Fibroblast of lung (primary cell): ENCODE measurements at places on chromosomes 2 and 18. TPM values are rescaled to one million over a fixed set of nuclear protein-coding genes. Genes with fewer than 3 reads are reported as not detected.
A peak's percentile ranks its signal among the peaks of the same experiment; 100 is the strongest.

DNA sequence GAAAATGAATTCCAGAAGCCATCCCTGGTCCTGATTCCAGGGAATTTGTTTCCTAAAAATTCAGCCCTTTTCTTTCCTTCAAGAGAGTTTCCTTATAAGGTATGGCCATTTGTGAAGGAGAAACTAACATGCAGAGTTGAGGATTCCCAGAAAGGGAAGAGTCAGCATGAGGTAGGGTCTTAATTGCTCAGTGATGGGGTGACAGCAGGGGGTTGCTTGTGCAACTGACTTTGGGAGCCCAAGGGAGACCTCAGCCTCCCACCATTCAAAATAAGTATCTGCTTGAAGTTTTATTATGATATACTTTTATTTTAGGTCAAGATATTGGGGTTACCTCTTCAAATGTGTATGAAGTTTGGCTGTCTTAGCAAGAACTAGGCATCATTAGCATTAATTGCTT, 74.9 kb upstream of the CELF4 start:
- no peak for DNase-seq

- no peak for DNase-seq
These were observed 231.1 kb downstream of the SETBP1 start for GRCh38 chr18:44911773-44912172.

GRCh38 chr2:133802409-133803039, 234.3 kb upstream of the NCKAP5 start:
- DNase-seq = no peak

DNA sequence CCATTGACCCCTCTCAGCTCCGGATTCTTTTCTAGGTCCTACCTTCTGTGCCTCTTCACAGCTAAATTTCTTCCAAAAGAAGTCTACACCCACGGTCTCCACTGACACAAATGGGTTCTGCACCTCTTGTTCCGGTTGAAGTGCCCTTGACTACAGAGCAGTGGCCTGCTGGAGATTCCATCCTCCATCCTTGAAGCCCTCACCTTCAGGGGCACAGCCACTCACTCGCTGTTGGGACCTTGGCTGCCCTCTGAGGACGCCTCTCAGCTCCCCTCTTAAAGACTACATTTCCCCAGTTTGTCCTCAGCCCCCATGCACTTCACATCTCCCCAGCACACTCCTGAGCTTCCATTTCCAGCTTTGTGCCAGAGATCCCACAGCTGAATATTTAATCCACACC, 226.3 kb downstream of the ATAD2B start:
- no peak for DNase-seq

DNA sequence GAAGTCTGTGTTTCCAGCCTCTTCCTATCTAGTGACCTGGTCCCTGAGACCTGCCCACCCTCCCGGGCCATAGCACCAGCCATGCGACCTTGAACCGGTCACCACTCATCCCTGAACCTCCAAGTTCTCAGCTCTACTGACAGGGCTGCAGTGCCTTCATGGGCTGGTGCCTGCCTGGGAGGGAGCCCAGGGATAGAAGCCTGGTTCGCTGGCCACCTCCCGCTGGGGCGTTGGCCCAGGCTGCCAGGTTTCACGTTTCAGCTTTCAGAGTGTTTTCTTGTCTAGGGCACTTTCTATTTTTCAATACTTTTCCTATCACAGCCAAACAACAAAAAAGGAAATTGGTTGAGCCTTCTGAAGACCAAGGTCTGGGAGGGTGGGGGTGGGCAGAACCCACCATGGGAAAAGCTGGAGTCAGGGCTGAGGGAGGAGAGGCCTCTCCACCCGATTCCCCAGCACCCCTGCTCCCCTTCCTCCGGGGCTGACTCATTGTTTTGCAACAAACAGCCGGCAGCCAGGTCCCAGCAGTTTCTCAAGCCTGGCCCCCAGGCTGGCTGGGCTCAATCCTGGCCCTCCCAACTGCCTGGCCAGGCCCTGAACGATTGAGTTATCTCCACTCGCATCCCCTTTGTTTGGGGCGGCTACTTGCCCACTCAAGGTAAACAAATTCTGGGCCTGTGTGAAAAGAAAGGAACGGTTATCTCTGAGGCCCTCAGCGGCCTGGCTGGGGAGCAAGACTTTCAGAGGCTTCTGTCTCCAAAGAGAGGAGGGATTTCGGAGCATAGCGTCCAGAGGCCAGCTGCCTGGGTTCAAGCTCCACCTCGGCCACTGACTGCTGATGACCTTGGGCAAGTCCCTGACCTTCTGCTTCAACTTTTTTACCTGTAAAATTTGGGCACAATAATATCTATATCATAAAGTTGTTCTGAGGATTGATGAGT, 47.5 kb downstream of the ZFP36L2 start:
- peak; percentile 93 for DNase-seq

DNA sequence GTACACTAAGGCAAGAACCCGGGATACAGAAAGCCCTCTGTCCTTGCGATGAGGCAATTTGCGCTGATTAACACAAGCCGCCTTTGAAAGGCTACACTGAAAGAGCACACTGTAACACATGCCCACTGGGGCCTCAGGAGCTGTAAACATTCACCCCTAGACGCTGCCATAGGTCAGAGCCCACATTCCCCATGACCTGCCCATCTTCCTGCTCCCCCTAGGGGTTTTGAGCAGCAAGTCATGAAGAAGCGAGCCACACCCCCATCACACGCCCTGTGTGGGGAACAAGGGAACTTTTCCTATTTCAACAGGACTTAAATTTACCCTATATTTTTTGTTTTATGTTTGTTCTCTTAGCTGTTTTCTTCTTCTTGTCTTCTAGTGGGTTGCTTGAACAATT, 47.8 kb upstream of the SLC4A10 start:
- DNase-seq = no peak

DNA sequence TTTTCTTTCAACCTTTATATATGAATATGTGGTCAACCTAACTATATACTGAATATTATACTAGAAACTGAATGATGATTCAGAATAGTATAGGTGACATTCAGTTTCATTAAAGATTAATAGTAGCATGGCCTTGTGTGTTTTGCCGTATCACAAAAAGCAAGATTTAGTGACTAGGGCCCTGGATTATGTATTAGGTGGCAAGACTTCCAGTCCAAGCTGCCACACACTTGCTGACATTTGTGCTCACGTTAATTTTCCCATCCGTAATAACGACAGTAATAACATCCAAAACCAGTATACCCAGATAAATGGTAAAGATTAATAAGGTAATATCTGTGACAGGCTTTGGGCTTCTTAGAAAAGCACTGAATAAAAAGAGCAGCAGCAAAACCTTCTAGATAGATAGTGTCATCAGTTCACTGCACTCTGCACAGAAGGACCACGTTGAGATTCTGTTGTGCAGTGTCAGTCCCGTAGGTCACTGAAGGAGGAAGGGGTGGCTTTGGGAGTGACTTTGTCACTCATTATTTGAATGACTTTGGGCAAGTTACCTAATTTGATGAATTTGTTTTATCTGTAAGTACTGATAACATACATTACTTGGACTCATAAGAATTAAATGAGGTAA, 451.7 kb downstream of the PTPRM start:
- DNase-seq = no peak

GRCh38 chr2:46034535-46034934, 262.7 kb upstream of the EPAS1 start:
- DNase-seq = peak; percentile 85

DNA sequence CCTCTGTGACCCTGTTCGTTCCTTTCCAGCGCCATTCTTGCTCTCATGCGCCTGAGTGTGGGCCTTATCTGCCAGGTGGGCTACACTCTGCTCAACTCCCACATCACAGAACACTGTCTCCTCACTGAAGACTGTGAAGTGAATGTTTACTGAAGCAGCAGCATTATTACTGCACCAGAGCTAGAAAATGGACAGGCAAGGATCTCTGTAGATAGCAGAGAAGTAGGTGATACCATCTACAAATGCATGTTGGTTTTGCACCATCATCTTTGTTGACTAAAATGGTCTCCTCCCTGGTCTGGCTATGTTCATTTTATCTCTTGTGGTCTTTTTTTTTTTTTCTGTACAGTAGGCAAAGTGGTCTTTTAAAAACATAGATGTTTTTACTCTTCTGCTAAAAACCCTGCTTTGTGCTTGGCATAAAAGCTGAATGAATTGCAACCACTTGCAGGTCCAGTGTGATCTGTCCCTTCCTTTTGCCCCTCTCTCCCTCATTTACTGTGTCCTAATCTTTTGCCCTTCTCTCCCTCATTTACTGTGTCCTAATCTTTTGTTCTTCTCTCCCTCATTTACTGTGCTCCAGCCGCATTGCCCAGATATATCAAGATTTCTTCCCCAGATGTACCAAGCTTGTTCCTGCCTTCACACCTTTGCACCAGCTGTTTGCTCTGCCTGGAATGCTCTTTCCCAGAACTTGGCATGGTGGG, 35.4 kb downstream of the BABAM2 start:
- no peak for DNase-seq

GRCh38 chr18:58038063-58038462, 6.0 kb upstream of the NEDD4L start:
- no peak for DNase-seq

- DNase-seq = no peak
These were observed 306.2 kb downstream of the KIAA1328 start for GRCh38 chr18:37135177-37135576.

DNA sequence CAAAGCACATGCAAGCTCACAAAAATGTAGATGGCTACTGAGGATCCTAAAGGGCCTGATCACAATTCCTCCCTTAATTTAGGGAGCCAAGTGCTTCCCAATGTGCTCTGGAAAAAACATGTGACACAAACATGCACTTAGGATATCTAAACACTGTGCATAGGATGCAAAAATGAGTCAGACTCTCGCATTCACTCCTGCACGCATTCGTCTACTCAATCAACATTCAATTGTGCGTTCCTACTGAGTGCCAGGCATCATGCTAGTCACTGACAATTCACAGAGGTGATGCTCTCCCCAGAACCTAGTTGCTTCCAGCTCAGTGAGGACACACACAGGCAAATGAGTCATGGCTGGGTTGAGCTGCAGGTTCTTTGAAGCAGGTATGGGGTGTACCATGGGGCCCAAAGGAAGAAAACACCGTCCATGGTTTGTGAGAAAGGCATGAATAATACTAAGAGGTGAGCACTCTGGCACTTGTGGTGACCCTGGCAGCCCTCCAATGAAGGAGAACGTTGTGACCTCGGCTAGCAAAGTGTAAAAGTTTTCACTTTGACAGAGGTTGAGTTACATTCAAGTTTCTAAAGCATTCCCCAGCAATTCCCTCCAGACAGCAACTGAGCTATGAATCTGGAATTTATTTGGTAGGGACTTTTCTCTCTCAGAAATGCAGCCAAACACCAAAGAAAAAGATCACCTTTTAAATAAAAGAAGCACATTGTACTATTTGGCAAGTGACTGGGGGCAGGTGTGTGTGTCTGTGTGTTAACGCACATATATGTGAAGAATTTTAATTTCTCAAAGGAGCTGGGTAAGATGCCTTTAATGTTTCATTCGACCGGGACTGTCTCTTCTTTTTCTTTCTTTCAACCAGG, 173.3 kb downstream of the ALPK2 start:
- no peak for DNase-seq

DNA sequence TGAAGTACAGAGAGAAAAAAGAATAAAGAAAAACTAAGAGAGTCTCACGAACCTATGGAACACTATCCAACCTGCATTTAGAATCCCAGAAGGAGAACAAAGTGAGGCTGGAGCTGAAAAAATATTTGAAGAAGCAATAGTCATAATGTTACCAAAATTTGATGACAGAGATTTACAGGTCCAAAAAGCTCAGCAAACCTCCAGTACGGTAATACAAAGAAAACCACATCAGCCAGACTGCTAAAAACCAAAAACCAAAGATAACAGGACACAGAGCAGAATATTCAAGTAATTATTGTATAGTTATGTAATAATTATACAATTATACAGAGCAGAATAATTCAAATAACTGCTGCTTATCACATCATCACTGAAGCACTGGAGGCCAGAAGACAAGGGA, 23.7 kb downstream of the ATL2 start:
- DNase-seq = no peak

Gene KCNG3
- under 0.01 TPM in 1 of 2 replicates, not detected in the other for total RNA-seq

Gene CPLX4
- not detected in 2 replicates for total RNA-seq

Gene ACMSD
- total RNA-seq = not detected in 2 replicates

Gene ASB1
- 18.2 and 40.6 TPM in 2 replicates for total RNA-seq

Gene ITPRIPL1
- 4.1 and 4.6 TPM in 2 replicates for total RNA-seq

Gene SLC39A6
- total RNA-seq = 107 and 164 TPM in 2 replicates
